NCI-H2171 (cell line): ENCODE measurements at places on chromosomes 6 and 20.

DNA sequence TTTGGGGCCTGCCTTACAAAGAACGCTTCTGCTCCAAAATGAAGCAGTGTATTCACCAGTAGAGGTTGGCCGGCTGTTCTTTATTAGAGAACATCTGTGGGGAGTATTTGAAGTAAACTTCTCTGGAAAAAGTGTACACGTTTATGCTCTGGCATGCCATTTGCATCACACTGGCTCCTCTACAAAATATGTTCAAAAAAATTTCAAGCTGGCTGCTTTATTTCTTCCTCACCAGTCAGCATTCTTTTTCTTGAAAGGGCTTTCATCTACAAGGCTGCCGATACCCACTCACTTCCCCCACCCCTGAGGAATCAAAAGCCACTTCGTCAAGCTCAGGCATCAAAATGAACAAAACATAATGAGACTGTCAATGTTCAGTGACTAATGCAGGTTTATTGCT, 294.1 kb downstream of the TFAP2B start:
- no peak for DNase-seq

GRCh38 chr6:135088281-135088680, 33.7 kb upstream of the HBS1L start:
- DNase-seq: no peak

DNA sequence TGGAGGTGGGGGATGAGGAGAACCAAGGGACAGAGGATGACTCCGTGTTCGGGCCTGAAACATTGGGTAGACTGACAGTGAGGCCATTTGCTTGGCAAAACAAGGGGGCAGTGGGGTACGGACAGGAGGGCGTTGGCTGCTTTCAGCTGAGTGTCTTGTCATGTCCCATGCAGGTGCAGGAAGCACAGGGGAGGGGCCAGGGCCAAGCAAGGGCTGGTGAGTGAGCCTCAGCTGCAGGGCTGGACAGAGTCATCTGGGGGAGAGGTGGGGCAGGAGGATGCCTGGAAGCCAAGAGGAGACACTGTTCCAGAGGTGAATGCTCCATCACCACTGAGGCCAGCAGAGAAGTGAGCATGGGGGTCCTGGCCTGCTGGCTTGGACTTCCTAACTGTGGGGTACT, 78.4 kb downstream of the ERMARD start:
- DNase-seq: no peak

GRCh38 chr6:108492131-108492766, 68.5 kb upstream of the FOXO3 start:
- DNase-seq: peak; percentile 2

- DNase-seq: no peak
Observed at GRCh38 chr6:168948002-168948401, 305.6 kb downstream of the THBS2 start.

DNA sequence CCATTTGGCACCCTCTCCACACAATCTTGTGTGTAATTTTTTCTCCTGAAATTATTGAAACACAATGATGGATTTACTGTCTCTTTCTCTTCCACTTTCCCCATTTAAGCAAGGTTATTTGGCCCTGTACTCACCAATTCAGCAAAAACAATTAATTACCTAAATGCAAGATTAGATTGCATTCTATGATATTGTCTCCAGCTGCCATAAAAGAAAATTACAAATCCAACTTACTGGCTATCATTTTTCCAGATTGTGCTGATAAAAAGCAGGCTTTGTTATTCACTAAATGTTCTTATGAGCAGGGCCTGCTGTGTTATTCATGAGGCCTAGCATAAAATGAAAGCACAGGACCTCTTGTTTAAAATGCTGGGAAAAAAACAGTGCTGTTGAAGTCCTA, 95.8 kb upstream of the IRAK1BP1 start:
- DNase-seq: no peak

DNA sequence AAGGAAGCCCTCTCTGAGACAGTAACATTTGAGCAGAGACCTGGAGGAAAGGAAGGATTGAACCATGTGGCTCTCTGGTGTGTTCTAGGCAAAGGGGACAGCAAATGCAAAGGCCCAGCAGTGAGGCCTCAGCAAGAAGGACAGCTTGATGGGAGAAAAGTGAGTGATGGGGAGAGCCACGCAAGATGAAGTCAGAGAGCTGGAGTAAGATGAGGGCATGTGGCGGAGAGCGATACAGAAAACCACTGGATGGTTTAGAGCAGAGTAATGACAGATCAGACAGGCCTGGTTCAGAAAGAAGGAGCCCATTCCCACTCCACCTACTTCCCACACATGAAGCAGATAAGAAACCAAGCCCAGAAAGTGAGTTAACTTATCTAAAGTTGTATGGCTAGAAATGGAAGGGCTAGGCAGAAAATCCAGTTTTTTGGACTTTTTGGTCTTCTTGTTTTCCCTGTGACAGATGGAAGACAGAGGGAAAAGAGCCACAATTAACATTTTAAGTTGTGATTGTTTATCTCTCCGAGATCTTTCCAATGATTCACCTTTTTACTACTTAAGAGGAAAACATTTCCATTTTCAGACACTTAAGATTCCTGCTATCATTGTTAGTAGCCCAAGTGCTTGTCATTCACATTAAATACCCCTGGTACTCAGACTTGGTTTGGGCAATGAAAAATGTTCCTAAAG, 723 bp upstream of the SNPH start:
- no peak for DNase-seq

DNA sequence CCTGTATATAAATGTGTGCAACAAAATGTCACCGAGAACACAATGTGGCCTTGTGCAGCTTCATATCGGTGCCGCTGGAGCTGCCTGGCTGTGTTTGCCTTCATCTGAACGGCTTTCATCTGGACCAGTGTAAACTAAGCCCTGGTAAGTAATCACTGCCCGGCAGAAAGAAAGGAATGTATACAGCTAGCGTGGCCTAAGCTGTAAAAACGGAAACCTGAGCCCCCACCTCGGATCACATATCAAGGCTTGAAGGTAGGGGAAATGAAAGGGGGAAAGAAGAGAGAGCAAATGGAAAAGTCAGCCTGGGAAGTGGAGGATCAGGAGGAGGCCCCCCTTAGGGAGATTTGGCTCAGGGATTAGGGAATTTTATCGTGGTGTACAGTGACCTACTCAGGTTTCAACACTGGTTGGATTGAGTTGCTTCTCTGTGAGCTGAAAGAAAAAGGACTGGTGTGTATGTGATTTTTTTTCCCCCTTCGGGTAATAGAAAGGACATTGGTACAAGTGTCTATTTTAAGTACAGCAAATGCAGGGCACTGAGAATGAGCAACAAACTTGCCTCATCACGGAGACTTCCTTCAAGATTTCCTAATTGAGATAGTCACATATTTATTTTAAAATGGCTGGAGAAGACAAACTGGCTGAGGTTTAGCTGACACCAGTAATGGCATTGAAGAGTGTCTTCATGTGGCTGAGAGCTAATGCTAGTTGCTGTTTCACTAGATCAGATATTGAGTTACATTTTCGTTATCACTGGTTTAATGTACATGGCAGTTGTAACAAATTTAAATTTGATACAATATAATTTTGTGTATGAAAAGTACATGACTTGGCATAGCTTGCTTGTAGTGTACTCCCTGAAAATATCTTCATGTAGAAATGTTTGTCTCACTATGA, 3.5 kb downstream of the SOBP start:
- DNase-seq: peak; percentile 31

DNA sequence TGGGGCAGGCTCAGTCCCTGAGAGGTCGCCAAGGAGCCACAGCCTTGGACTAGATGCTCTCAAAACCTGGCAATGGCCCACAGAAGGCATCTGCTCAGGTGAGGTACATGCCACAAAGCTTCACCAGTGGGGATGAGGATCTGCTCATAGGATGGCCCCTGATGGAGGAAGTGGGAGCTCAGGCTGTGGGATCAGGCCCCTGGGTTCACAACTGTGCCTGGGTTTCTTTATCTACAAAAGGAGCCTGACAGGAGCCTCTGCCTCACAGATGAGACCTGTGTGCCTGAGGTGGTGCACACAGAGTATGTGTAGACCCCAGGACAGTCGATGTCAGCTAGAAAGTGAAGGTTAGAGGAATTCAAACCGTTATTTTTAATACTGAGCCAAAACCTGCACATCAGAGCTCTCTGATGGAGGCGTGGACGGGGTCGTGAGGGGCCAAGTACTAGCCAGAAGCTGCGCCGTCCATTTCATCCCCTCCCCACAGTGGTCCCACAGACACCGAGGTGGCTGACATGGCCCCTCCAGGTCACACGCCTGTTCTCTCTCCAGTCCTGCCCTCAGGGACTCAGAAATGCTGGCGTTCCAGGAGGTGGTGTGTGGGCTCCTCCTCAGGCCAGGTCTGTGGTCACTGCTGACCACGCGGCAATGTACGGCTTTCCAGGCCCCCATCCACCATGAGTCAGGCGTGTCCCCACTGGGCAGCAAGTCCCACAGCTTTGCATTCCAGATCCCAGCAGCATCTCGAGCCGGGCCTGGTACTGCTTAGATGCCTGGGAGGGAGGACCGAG, 33.3 kb downstream of the NTSR1 start:
- no peak for DNase-seq

GRCh38 chr20:63808964-63809674, 21.9 kb downstream of the ZBTB46 start:
- no peak for DNase-seq

DNA sequence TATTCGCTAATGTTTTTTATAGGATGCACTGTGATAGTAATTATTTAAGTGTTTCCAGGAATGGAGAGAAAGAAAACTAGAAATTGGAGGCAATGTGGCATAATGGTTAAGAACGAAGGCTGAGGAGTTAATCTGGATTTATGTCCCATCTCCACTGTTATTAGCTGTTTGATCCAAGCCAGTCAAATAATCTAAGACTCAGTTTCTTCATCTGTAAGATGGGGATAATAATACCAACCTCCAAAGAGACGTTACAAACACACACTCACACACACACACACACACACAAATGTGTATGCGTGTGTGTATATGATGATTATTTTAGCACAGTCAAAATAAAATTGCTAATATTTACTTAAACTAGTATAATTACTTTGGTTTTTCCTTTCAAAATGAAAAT, 36.9 kb upstream of the TPD52L1 start:
- no peak for DNase-seq

GRCh38 chr6:53483423-53484353, 61.2 kb downstream of the GCLC start:
- no peak for DNase-seq

GRCh38 chr6:143536461-143536865, 24.9 kb upstream of the FUCA2 start:
- DNase-seq: no peak

- no peak for DNase-seq
Observed at GRCh38 chr6:7317538-7317937, 4.5 kb upstream of the SSR1 start.
